Hematopoietic multipotent progenitor cell treated with erythropoietin and hydrocortisone succinate and interleukin-3 and kit ligand, for 15 days (in vitro differentiated cells): ENCODE measurements at places on chromosomes 7 and 10.
A peak's percentile ranks its signal among the peaks of the same experiment; 100 is the strongest.

DNA sequence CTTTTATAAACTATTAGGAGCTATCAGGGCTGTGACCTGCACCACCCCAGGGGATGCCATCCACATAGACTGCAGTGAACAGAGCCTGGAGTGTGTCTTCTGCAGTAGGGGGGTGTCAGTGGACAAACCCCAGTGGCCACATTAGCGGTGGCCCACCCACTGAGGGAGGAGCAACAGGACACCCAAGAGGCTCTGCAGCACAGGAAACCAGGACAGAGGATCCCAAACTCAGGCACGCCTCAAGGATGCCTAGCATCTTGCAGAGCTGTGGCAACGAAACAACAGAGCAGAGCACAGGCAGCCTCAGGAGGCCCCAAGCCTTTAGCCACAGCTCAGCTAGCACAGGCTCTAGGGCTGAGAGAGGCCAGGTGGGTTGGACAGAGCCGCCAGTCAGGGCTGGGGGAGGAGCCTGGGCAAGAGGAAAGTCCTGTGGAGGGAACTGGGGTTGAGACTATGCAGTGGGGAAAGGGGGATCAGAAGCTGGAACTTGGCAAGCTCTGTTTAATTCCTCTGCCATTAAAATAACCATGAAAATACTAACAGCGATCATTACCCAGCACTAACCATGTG, 53.8 kb downstream of the GRID1 start:
- DNase-seq = no peak

DNA sequence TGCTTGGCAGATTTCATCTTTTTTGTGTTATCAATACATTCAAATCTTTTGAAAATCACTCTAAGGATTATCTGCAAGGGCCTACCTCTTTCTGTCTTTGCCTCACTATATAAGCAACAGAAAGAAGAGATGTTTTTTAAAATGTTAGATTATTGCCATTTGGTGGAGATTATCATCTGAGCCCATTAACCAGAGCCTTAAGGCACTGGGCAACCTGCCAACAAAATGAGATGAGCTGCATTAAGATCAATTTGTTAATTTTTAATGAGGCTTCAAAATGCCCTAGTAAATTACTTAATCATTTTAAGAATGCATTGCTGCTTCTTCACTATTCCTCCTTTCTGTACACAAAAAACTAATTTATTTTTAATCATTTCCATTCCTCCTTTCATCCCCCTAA, 314.1 kb downstream of the SNX13 start:
- DNase-seq = no peak

DNA sequence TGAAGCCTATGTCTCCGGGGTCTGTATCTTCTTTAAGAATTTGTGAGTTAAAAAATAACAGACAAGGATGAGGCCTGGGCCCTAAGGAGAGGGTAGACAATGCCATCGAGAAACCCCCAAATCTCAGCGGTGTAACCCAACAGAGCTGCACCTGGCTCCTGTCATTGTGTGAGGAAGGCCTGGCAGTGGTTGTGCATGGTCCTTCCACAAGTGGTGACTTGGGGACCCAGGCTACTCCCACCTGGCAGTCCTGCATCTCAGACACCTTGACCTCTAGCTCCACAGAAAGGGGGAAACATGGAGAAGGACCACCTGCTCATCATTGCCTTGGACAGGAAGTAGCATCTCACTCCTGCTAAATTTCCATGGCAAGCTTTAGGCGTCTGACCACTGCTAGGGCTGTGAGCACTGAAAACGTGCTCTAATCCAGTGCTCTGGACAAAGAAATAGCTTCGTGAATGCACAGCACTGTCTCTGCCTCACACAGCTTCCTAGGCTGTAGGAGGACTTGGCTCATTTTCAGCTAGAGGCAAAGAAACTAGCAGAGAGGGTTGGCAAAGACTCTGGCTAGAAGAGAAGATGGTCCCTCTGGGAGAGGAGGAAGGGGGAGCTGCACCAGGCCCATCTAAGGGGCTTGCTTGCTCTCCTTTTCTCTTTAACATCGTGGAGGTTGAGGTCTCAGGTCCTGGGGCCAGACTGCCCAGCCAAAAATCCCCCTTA, 273.9 kb upstream of the ZMIZ1 start:
- no peak for DNase-seq

DNA sequence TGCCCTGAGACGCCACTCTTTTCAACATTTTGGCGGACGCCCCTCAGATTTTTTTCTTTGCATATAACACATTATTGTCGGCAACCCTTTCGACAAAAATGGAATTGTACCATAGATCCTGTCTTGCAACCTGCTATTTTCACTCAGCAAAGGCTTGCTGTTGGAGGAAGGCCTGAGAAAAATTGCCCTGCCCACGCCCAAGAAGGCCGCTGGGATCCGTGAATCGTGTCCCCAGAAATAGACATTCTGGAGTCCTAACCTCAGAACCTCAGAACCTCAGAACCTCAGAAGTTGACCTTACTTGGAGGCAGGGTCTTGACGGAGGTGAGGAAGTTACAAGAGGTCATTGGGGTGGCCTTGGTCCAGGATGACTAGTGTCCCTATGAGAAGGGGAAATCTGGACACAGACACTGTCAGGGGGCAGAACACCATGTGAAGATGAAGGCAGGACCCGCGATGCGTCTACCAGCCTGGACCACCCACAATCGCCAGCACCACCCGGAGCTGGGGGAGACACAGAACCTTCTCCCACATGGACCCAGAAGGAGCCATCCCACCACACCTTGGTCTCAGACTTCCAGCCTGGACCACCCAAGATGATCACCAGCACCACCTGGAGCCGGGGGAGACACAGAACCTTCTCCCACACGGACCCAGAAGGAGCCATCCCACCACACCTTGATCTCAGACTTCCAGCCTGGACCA, 19.1 kb upstream of the DNAAF5 start:
- no peak for DNase-seq

DNA sequence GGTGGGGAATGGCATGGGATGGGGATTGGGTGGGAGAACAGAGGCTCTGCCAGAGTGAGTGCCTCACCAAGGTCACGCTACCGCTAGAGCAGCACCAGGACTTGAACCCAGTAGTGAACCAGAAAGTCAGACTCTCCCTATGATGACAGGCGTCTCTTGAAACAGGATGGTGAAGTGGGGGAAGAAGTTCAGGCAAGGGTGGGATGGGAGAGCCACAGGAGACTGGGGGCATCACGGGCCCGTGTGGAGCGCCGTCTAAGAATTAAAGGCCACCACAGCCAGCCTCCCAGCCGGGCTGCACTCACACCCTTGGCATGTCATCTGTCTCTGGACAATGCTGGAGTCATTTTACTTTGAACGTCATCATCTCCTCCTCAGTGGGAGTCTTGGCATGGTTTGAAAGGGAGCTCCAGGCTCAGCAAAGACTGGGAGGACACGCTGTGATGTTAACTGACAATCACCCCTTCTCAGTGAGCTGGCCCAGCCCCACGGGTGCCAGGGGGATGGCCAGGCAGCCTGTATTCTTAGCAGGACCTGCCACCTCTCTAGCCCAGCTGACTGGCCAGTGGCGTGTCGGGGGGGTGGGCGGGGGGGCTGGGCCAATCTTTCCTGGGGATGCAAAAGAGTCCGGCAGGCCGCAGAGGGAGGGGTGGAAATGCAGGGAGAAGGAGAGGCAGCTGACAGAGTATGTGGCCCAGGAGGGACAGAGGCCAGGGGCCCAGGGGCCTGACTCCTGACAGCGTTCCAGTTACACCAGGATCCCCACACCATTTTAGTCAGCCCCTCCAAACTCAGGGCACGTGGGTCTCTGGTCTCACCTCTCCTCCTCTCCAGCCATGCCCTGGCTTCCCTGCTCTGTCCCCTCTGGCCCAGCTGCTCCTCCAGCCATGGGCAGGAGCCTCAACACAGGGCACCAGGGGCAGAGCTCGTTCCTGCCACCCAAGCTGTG, 96.2 kb downstream of the VOPP1 start:
- no peak for DNase-seq

GRCh38 chr7:149036676-149037075, 8.4 kb upstream of the PDIA4 start:
- no peak for DNase-seq

GRCh38 chr7:157392256-157393037, 55.6 kb downstream of the DNAJB6 start:
- DNase-seq = no peak

- DNase-seq = no peak
These were observed 119.2 kb downstream of the LRRC4 start for GRCh38 chr7:127911968-127912511.

DNA sequence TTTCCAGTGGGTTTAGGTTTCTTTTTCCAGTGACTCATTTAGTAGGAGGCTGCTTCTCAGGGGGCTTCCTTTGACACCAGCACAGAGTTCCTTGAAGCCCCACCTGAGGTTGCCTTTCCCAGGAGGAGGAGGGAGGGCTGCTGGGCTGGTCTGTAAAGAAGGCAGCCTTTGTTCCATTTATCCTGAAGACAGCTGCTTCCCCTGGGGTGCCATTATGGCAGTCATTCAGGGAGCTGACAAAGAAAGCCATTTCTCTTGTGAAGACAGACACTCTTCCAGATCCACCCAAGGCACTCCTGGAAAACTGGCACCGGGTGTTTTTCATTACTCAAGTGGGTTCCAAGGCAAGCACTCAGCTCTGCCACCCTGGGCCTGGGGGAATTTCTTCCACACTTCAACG, 54.0 kb downstream of the MTURN start:
- DNase-seq = no peak

GRCh38 chr7:100632951-100633717, 8.2 kb downstream of the TFR2 start:
- DNase-seq = no peak

- no peak for DNase-seq
These were observed 44.4 kb upstream of the SLF2 start for GRCh38 chr10:100868382-100868781.

DNA sequence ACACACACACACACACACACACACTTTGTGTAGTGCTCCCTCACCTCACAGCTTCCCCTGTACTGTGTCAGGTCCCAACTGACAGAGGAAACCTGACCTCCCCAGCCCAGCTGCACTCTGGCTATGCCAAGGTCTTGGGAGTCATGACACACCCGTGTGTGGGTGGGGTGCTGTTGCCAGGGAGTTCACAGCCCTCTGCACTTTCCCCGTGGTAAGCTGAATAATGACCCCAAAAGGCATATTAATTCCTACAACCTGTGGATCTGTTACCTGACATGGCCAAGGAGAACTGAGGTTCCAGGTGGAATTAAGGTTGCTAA, 8.9 kb upstream of the NANOS1 start:
- no peak for DNase-seq

- DNase-seq = no peak
These were observed 139.9 kb downstream of the KCNMA1 start for GRCh38 chr10:77497748-77498147.

GRCh38 chr7:116242759-116243158, 32.4 kb downstream of the TES start:
- no peak for DNase-seq

- no peak for DNase-seq
These were observed 1001.9 kb upstream of the SORCS1 start for GRCh38 chr10:108166401-108166800.

GRCh38 chr10:49009199-49009979, 69.7 kb upstream of the LRRC18 start:
- no peak for DNase-seq

DNA sequence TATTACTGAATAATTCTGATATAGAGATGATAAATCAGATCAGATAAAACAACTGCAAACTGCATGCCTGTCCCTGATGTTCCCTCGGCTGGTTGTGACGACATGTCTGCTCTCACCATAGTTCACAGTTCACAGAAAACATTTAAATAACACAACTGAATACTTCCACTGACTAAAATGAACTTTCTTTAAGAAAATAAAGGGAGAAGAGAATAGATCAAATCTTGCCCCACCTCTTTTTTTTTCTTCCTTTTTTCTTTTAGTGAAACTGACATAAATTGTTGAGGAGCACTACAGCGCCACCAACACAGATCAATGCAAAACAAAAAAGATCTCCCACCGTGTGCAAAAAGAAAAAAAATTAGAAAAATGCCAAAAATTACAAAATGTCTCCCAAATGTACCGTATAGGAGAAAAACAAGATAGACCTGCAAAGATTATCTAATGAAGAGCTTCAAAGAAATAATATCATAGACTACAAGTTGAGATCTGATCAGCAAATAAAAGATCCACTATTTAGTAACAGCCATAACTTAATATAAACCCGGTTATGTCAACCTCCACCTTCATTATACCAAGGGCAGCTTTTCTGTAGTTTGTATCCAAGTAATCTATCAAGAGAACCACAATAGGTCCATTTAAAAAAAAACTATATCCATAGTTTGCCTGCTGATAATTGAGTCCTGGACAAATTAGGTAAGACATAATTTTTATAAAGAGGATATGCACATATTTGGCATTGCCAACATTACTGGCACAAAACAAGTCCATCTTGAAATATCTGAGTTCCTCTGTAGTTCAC, 30.7 kb upstream of the EPC1 start:
- DNase-seq = peak; percentile 56

DNA sequence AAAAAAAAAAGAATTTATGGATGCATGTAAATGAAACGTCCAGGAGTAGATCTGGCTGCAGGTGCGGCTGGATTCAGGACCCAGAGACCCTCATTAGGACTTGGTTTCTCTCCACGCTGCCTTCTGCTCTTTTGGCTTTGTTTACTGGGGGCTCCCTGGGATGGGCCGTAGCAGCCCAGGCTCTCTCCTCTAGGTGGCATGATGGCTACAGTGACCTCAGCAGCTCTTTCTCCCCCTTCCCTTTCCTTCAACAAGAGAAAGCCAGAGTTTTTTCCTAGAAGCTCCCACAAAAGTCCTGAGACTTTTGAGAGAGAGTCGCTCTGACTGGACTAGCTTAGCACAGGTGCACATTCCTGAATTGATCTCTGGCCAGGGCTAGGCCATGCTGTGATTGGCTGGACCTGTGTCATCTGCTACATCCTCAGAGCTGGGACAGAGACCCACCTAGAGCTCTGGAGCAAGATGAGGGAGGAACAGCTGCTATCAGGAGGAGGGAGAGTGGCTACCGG, 67.8 kb upstream of the PDCD4 start:
- DNase-seq = peak; percentile 36

GRCh38 chr7:90536449-90536848, 59.7 kb upstream of the CDK14 start:
- DNase-seq = no peak

DNA sequence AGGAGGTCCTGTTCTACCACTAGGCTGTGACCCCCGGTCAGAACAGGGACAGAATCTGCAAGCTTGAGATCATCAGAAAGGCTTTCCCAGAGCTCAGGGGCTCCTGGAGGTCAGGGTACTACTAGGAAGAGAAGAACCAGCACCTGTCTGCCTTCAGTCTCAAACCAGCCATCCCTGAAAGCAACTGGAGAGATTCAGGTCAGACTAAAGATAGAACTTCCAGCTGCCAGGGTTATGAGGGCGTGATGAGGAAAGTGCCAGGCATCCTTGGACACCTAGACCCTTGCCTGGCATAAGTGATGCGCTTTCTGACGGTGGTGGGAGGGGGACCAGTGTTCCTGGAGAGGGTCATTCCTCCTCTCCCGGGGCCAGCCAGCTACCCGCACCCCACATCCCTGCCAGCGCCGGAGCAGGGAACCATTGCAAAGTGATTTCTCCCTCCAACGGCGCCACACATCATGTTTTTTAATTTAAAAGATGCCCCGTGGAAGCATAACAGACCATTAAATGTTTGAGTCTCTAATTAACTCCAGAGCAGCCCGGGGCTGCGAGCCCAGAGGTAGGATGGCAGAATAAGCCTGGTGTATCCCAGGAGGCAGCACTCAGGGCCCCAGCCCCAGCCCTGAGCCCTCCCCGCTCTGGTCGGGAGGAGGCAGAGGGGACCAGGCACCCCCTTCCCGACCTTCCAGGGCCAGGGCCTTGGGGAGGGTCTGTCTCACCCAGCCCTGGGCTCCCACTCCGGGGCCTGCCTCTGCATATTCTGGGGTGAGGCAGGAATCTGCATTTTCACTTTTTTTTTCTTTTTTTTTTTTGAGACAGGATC, 64.0 kb downstream of the ELFN1 start:
- no peak for DNase-seq
